ENCODE measurements at places on chromosomes 6 and 20.

GRCh38 chr6:110537208-110538123 lies 61.1 kb upstream of the SLC22A16 start:
- DNase-seq: no peak

- no peak for DNase-seq
These were observed 137.2 kb downstream of the EDN3 start for GRCh38 chr20:59437601-59438031.

DNA sequence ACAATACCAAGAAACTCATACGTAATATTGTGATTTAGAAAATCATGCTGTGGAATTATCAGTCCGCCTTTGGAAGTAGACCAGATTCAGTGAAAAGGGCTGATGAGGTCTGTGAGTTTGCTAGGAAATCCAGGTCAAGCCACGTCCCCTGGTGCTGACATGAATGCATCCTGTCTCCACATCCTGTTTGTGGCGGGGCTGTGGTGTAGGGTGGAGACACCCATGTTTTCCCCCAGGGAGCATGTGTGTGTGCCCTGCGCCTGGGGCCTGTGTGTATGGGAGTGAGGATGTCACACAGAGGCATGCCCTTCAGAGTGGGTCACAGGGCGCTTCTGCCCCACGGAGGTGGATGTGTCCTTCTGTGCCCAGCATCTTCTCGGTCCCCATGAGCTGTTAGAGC lies 109.1 kb downstream of the SASH1 start:
- no peak for DNase-seq

GRCh38 chr6:98579079-98579478 lies 255.3 kb upstream of the POU3F2 start:
- DNase-seq: no peak

- DNase-seq: peak; percentile 90
These were observed 4.2 kb downstream of the RIMS4 start for GRCh38 chr20:44805979-44806620.

- no peak for DNase-seq
These were observed 2.0 kb downstream of the ZNF318 start for GRCh38 chr6:43367245-43367984.

DNA sequence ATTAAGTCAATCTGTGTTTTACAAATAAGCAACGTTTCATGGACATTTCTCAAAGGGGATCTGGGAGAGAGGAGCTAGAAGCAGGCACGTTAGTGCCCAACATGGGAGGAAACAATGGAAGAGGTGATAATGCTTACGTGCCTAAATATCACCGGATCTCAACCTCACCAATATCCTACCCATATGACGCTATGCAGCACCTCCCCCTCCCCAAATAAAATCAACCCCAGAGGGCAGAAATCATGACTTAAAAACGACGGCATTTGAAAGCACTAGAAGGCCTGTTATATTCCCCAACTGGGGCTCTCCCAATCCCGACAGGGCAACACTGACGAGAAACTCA lies 425 bp downstream of the HBS1L start:
- no peak for DNase-seq

- no peak for DNase-seq
These were observed 15.4 kb downstream of the EZR start for GRCh38 chr6:158803733-158804143.

- peak; percentile 81 for DNase-seq
These were observed 161.8 kb upstream of the SCGN start for GRCh38 chr6:25490018-25490801.

- DNase-seq: no peak
These were observed 27.0 kb downstream of the SLC17A1 start for GRCh38 chr6:25804804-25805203.

- no peak for DNase-seq
These were observed 328.5 kb upstream of the AGPAT4 start for GRCh38 chr6:161602359-161602758.

- no peak for DNase-seq
These were observed 110.4 kb downstream of the BANF2 start for GRCh38 chr20:17810062-17810631.

DNA sequence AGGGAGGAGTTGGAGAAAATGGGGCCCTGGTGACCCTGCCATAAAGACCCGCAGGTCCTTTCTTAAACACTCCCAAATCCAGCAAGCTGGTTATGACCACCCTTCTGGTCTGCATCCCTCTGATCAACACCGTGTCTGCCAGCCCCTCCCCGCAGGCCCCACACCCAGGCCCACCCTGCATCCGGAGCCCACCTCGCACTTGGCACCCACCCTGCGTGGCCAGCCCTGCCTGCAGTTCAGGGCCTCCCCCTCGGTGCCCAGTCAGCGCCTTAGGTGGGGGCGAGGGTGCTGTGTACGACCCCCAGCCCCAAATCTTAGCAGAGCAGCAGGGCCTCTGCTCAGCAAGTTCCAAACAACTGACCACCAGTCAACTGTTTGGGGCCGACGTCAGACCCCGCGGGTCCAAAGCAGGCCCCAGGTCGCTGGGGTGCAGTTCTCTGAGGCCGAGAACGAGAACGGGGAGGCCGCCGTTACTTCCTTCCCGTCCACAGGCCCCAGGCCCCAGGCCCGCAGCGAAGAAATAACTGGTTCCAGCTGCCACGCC lies 1.2 kb downstream of the ACSS1 start:
- DNase-seq: no peak

DNA sequence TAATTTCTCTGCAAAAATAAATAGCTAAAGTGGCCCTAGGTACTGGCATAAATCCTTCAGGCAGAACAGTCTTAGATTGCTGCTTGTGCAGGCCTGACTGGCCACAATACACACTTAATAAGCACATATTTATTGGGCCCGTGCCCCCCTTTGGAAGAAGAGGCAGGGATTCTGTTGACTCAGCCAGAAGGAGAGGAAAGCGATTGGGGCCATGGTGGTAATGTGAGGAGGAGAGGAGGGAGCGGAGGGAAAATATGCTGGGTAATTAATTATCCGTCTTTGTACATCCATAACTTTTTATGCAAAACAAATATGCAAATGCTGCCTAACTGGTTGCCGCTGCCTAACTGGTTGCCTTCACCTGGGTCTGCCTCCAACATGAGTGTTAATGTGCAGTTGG lies 36.2 kb downstream of the CD40 start:
- DNase-seq: no peak

DNA sequence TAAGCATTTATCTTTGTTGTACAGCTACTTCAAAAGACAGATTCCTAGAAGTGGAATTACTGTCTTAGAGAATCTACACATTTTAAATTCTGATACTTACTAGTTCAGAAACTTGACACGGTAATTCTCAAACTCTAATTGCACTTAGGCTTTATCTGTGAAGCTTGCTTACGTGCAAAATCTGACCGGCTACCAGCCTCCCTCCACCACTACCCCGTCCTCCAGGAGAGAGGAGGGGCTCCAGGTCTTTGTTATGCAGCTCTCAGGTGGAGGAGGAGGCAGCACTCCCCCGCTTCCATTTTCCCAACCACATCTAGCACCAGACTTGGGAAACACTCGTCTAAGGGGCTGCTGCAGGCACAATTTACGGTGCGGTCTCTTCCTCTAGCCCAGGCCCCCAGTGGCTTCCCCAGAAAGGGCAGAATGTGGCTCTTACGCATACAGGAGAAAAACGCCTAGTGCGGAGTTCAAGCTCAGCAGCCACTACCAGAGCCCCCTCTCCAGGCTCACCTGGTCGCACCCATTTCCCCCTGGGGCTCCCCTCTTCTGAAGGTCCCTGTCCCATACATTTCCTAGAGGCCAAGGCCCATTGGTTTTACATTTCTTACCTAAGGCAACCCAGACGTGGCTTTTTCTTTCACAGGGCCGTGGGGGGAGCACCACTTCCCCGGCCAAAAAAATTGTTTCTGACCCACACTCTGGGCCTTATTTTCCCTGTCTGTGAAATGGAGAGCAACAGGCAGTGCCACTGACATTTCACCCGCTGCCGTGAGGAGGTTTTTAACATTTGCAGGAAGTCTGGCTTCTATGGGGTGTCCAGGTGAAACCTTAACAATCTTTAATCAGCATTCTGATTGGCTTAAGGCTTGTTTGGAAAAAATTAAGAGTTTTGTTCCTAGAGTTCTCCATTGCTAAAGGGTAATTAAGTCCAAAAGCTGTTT lies 1.6 kb upstream of the TGIF2 start:
- no peak for DNase-seq

DNA sequence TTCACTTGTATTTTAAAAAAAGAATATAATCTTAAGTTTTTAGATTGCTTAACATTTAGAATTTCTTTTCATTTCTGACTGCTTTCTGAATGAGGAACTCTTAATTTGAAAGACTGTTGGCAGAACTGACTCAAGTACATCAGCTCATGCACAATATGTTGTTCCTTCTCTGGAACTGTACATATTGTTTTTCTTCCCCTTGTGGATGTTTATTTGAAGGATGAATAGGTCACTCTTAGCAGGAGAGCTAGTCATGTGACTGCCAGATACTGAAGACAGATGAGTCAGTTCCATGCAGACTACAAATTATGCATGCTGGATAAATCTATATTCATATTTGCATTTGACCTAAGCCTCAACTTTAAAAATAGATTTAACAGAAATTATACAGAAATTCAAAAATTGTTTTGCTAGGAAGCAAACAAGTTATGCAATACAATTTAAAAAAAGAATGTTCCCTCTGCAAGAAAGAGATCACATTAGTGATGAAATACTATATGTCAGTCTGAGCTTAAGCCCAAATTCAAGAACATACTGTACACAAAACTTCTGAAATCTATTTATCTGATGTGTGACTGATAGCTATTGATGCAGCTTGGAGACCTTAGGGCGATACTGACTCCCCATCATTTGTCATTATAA lies 1274.9 kb upstream of the GJE1 start:
- no peak for DNase-seq

DNA sequence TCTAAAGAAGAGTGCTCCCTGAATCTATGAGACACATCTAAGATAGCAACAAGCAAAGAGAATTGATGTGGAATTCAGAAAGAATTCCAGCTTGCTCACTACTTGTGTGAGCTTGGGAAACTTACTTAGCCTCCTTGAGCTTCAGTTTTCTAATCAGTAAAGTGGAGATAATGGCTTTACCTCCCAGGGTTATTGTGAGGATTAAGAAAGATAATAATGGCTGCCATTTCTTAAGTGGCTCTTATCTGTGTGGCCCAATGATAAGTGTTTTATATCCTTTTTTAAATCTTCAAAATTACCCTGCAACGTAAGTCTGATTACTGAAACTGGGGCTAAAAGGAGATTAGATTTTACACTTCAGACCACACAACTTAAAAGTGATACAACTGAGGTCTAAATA lies 418.5 kb downstream of the LMBRD1 start:
- no peak for DNase-seq

GRCh38 chr6:2220154-2220553 lies 25.3 kb downstream of the GMDS start:
- no peak for DNase-seq

DNA sequence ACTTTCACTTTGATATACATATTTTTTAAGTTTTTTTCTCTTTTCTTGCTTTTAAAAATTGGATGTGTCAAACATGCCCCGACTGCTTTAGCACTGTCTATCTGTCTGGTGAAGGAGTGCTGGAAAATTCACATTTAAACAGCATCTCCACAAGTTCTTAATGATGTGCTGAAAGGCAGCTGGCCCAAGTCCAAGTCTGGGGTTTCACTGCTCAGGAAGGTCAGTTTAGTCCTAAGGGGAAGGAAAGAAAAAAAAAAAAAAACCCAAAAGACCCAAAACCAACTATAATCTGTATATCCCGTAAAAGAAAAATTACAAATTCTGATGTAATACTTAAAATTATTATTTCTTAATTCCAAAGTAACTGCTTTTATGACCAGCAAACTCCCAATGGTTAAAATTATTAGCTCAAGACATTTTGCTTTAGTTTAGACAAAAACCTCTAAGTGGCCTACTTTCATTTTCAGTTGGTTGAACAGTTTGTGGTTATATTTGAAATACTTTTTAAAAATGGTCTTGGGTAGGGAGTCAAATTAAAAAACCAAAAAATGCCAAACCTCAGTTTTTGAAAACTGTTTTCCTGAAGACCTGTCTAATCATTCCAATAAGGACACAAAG lies 79.5 kb upstream of the PREP start:
- DNase-seq: peak; percentile 20

DNA sequence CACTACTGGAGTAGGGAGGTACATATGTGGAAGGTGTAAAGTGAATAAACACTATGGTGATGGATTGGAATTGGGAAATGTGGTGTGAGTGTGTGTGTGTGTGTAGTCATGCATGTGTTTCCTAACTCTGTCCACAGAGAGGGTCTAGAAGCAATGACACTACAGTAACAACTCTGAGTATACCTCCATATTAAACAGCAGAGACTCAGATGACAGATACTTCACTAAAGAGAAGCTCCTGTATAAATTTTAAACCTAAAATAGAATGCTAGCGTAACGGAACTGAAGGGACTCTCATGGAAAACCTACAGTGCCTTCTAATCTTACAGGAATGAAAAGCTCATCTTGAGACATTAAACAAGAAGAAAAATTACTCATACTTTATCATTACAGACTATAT lies 150.5 kb downstream of the SLC16A10 start:
- DNase-seq: no peak

- peak; percentile 36 for DNase-seq
These were observed 26.2 kb downstream of the BCAS1 start for GRCh38 chr20:54044156-54044555.

- no peak for DNase-seq
These were observed 981 bp upstream of the TNF start for GRCh38 chr6:31574106-31575061.

DNA sequence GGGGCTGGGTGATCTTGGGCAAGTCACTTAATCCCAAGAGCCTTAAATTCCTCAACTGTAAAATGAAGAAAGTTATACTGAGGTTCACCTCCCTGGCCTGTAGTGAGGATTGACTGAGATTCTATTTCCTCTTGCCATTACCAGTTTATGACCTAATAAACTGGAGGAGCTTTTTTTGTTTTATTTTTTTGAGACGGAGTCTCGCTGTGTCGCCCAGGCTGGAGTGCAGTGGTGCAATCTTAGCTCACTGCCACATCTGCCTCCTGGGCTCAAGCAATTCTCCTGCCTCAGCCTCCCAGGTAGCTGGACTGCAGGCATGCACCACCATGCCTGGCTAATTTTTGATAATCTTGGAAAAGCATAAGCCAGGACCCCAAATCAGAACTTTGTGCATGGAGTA lies 161.4 kb upstream of the SNX9 start:
- no peak for DNase-seq

GRCh38 chr20:61271312-61272231 lies 19.5 kb downstream of the CDH4 start:
- DNase-seq: no peak

DNA sequence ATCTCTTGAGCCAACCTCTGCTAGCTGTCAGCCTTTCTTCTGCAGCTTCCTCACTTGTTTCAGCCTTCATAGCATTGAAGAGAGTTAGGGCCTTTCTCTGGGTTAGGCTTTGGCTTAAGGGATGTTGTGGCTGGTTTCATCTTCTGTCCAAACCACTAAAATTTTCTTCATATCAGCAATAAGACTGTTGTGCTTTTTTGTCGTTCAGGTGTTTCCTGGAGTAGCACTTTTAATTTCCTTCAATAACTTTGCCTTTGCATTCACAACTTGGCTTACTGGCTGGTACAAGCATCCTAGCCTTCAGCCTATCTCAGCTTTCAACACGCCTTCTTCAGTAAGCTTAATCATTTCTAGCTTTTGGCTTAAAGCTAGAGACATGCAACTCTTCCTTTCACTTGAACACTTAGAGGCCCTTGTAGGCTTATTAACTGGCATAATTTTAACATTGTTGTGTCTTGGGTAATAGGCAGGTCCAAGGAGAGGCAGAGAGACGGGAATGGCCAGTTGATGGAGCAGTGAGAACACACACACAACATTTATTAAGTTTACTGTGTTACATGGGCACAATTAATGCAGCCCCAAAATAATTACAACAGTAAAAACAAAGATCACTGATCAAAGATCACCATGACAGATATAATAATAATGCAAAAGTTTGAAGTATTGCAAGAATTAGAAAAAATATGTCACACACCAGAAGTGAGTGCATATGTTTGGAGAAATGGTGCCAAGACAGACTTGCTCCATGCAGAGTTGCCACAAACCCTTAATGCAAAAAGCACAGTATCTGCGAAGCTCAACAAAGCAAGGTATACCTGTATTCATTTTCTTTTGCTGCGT lies 98.6 kb downstream of the HIVEP1 start:
- no peak for DNase-seq

Data from adrenal gland (tissue), 19 donors.